Fibroblast of villous mesenchyme (primary cell): ENCODE measurements at places on chromosomes 7 and 10. TPM values are rescaled to one million over a fixed set of nuclear protein-coding genes. Genes with fewer than 3 reads are reported as not detected.
A peak's percentile ranks its signal among the peaks of the same experiment; 100 is the strongest.

DNA sequence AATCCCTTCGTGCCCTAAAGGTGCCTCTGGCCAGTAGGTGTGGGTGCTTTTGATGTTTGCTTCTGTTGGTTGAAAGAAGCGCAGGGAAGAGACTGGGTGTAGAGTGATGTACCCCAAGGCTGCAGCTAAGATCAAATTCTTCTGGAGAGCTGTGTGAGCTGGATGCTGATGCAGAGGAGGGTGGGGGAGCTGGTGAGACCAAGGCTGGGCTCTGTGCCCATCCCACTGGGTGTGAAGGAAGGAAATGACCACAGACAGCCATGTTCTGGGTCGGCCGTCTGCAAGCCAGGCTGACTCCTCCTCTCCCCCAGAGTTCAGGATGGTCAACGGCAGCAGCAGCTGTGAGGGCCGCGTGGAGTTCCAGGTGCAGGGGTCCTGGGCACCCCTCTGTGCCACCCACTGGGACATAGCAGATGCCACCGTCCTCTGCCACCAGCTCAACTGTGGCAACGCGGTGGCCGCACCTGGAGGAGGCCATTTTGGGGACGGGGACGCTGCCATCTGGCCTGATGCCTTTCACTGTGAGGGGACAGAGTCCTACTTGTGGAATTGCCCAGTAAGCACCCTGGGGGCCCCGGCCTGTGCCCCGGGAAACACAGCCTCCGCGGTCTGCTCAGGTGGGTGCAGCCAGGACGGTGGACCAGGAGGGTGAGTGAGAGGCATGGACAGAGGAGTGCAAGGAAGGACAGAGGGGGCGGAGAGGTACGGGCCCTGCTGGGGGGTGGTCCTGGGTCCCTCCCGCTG, 5.1 kb downstream of the SCART1 start:
- DNase-seq, result no peak

GRCh38 chr10:13039761-13040160, 38.2 kb upstream of the CCDC3 start:
- no peak for DNase-seq

DNA sequence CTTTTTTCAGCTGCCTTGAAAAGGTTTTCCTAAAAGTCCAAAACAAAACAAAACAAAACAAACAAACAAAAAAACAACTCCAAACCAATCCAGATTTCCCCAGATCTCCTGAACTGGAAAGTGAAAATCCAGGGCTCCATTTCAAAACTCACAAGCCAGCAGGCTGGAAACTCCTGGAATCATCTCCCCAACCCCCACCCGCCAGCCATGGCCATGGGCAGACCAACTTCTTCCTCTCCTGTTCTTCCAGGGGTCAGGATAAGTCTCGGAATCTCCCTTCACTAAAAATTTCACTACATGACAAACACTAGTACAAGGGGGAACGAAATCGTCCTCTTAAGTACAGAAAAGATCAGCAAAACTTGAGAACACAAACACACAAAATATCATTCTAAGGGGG, 40.4 kb downstream of the GNA12 start:
- DNase-seq, result peak; percentile 22

GRCh38 chr10:120827251-120827875, 23.8 kb upstream of the WDR11 start:
- no peak for DNase-seq

The CRPPA gene
- total RNA-seq, result 1.6 and 2.6 TPM in 2 replicates
